Fibroblast of skin of back (primary cell): ENCODE measurements at places on chromosomes 12 and 14.
A peak's percentile ranks its signal among the peaks of the same experiment; 100 is the strongest.

- no peak for DNase-seq
These were observed 7.7 kb downstream of the JDP2 start for GRCh38 chr14:75435473-75435872.

DNA sequence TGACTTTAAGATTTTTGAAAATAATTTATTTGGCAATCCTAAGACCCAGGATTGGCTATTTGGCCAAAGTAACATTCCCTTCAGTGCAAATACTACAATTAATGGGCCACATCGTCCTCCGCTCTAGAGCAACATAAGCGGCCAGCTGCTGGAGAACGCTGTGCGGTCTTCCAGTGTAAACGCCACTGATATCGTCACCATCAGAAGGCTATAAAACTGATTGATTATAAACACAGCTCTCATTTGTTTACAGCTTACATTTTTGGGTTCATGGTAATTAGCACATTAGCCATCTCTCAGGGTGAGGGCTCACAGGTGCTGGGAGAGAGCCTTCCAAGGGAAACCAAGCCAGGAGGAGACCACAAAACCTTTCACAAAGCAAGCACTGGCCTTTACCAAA is 130.1 kb upstream of the BMP4 start:
- no peak for DNase-seq

DNA sequence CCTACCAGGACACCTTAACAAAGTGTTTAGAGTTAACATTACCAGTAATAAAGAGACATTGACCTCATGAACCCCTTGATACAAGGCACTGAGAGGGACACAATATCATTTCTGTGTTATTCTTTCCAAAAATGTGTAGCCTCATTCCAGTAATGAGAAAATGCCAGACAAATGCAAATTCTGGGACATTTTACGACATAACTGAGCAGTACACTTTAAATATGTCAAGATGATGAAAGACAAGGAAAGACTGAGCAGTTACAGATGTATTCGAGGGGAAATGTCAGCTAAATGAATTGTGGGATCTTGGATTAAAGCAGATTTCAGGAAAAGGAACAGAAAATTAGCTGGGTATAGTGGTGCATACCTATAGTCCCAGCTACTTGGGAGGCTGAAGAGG is 255.6 kb downstream of the ERC1 start:
- peak; percentile 12 for DNase-seq

GRCh38 chr12:24705741-24706358 is 243.1 kb downstream of the BCAT1 start:
- peak; percentile 24 for DNase-seq

- no peak for DNase-seq
These were observed 23.7 kb upstream of the TUBA1A start for GRCh38 chr12:49212572-49212971.

DNA sequence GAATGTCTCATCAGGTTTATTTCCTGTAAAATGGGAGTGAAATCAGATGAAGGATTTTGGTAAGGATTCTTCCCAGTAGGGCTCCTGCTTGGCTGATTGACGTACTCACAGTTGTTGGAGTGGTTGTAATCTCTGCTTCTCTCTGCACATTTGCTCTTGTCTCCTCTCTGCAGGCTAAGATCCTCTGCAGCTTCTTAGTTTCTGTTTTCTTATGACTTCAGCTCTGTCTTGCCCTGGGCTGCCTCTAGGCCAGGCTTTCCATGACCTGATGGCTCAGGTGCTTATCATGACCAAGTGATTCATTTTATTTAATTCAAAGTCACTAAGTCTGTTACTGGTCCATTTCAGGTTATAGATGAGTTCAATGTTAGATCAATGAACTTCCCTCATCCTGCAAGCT is 394.5 kb upstream of the DDHD1 start:
- no peak for DNase-seq

- DNase-seq: peak; percentile 12
These were observed 144.7 kb downstream of the ALX1 start for GRCh38 chr12:85424581-85425348.

DNA sequence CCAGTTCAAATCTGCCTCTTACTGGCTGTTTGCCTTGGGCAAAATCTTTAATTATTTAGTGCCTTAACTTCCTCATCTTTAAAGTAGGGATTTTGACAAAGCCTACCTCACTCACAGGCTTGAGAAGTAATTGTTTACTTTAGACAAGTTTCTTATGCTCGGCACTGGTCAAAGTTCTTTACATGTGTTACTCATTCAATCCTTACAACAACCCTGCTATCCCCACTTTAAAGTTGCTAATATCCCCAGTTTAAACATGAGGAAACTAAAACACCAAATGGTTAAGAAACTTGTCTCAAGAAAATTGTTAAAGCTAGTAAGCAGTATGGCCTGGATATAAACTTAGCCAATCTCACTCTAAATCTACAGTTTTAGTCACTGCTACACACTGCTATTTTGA is 204.0 kb upstream of the AVPR1A start:
- DNase-seq: no peak
